Stimulated activated CD8-positive, alpha-beta memory T cell treated with anti-CD3 and anti-CD28 coated beads, Interleukin-15, amount 100 ng/mL, for 4 hours (primary cell): ENCODE measurements at places on chromosomes 4 and X.

GRCh38 chr4:118942465-118942864 lies 53.8 kb downstream of the SYNPO2 start:
- no peak for DNase-seq

DNA sequence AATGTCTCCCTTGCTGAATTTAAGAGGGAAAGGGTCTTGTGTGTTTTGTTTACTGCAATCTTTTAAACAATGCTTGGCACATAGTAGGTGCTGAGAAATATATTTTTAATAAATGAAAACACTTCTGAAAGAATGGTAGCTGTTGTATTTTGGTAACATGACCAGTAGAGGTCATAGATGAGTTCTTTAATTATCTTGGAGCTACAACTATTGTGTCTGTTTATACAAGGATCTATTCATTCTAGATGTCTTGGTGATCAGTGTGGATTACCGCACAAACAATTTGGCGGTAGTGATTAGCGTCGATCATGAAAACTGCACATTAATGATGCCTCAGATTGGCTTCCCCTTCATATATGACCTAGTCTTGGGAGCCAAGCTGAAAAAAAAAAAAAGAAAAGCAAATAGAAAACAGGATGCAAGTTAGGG lies 21.4 kb upstream of the SCRG1 start:
- DNase-seq = no peak

DNA sequence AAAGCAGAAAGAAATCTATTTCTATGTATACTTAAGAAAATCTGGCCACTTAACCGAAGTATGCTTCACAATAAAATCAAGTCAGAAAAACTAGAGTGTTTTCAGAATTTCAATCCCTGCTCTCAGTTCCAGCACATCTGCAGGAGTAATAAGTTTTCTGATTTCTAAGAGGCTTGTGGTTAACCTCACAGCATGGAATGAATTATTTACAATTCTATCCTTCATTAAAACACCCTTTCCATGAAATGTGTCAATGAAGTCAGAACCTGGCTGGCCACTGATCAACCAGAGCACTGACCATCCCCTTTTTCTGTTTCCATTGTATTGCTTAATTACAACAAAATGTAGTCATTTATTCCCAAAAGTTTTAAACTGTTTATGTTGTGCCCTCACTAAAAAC lies 781.4 kb upstream of the INTU start:
- no peak for DNase-seq

DNA sequence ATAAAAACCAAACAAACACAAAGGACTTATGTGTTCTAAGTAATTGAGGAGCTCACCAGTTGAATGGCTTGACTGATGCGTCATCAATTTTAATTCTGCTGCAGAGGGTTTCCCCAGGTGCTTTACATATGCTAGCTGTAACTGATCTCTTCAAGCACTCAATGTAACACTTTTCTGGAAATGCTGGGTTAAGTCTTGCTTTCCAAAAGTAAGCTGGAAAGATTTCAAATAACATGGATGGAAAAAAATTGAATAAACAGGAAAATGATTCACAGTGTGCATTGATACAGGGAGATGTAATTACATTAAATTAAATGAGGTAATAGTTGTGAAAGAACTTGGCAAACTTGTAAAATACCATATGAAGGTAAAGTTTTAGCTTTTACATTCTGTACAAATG lies 186.7 kb upstream of the WDFY3 start:
- DNase-seq = no peak
